Stimulated activated CD4-positive, alpha-beta T cell treated with anti-CD3 and anti-CD28 coated beads, Interleukin-12 subunit alpha, Interleukin-12 subunit beta, amount 100 ng/mL, for 48 hours (primary cell): ENCODE measurements at places on chromosomes 16 and 17.

GRCh38 chr16:81779536-81780320 lies 637 bp downstream of the PLCG2 start:
- DNase-seq: no peak

DNA sequence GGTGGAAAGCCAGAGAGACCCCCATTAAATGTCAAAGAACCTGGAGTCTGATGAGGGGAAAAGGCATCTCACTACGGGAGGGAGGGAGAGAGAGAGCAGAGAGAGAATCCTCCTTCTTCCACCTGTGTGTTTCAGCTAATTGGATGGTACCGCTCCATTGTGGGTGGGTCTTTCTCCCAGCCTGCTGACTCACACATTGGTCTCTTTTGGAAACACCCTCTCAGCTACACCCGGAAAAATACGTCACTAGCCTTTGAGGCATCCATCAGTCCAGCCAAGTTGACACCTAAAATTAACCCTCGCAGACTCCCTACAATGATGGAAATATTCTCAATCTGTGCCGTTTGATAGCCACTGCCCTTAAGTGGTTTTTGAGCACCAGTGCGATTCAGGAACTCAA lies 100.4 kb downstream of the ELAC2 start:
- DNase-seq: no peak

GRCh38 chr17:27878776-27879562 lies 14.2 kb downstream of the LYRM9 start:
- no peak for DNase-seq

GRCh38 chr17:45703806-45704205 lies 80.3 kb upstream of the CRHR1 start:
- no peak for DNase-seq

DNA sequence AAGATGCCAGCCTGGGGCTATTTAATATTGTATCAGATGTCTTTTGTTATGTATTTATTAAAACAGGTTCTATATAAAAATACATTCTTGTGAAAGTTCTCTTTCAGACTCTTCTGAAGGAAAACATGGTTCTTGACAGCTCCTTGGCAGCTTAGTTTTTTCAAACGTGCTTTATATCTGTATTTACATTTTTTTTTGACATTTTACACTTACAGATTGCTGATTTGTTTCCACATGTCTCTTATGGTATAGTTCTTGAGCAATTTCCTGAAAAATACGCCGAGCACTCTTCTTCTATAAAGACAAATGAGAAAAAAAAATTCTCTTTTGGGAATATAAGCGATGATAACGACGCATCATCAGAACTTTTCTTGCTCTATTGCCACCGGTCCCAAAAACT lies 9.5 kb downstream of the IGSF6 start:
- DNase-seq: no peak

DNA sequence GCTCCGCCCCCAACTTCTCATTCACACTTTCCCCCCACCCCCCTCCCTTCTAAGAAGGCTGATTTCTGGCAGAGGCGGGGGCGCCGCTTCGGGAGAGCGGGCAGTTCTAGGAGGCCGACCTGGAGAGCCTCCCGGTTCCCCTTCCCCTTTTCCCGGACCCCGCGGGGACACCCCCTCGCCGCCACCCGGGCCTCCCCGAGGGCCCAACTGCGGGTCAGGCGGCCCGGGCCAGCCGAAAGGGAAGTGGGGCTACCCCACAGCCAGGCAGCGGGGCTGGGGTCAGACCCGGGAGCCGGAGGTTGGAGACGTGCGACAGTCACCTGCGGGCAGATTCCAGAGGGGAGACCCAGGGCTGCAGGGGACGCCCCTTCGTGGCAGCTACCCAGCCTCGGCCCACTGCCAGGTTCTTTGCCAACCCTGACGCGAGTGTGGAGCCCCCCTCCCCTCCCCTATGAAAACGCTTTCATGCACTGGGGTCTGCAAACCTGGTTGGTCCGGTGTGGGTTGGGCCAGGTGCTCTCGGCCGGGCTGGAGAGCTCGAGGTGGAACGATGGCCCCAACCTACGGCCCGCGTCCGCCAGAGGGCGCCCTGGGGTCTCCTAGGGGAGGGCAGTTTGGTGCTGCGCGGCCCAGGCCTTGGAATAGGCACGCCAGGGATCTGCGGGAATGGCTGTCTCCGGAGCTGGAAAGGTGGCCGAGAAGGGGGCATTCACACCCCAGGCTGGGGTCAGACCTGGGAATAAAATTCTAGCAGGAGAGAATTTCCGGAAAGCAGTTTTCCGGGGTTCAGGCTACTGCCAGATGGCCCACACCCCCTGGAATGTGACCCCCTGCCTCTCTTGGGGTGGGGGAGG lies 721 bp upstream of the SOCS3 start:
- DNase-seq: peak; percentile 94

- no peak for DNase-seq
These were observed 746 bp upstream of the TMEM132E start for GRCh38 chr17:34578656-34579016.

- DNase-seq: no peak
These were observed 133.5 kb downstream of the RGS9 start for GRCh38 chr17:65270499-65271253.

- DNase-seq: no peak
These were observed 31.1 kb upstream of the HELZ start for GRCh38 chr17:67276075-67276474.

- no peak for DNase-seq
These were observed 7.4 kb upstream of the VAC14 start for GRCh38 chr16:70808371-70808770.

GRCh38 chr17:75454193-75454592 lies 2.2 kb upstream of the TMEM94 start:
- no peak for DNase-seq

GRCh38 chr16:73054125-73054484 lies 6.2 kb upstream of the ZFHX3 start:
- no peak for DNase-seq

GRCh38 chr17:8855477-8856204 lies 11.8 kb downstream of the PIK3R6 start:
- DNase-seq: no peak

- DNase-seq: no peak
These were observed 11.6 kb downstream of the MYO19 start for GRCh38 chr17:36523113-36523512.

DNA sequence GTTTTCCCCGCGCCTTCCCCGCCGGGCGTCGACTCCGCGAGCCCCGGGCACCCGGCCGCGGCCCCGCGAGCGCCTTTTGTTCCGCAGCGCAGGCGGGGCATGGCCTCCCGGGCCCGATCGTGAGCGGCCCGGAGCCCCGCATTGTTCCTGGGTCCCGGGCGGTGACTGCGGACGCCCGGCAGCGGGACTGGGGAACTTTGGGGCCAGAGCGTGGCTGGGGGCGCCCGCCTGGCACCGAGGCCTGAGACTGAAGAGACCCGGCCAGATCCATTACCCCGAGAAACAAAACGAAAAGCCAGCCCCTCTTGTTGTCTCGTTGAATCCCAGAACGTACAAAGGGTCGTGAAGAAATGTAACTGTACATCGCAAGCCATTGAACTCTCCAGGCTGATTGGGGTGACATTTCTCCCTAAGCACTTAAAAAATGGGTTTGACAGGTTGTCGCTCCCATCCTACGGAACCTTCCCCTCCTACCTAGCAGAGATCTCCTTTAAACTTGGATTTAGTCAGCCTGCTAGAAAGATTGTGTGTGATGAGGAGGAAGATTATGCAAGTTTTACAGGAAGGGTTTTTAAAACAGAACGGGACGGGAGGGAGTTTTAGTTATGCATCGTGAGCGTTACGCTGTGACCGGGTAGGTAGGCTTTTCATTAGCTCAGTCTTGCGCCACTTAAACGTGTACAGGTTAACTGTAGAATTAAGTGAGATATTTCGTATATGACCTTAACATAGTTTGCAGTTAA lies 825 bp downstream of the METTL9 start:
- no peak for DNase-seq

- DNase-seq: no peak
These were observed 7.5 kb downstream of the ANKS3 start for GRCh38 chr16:4726616-4727015.

DNA sequence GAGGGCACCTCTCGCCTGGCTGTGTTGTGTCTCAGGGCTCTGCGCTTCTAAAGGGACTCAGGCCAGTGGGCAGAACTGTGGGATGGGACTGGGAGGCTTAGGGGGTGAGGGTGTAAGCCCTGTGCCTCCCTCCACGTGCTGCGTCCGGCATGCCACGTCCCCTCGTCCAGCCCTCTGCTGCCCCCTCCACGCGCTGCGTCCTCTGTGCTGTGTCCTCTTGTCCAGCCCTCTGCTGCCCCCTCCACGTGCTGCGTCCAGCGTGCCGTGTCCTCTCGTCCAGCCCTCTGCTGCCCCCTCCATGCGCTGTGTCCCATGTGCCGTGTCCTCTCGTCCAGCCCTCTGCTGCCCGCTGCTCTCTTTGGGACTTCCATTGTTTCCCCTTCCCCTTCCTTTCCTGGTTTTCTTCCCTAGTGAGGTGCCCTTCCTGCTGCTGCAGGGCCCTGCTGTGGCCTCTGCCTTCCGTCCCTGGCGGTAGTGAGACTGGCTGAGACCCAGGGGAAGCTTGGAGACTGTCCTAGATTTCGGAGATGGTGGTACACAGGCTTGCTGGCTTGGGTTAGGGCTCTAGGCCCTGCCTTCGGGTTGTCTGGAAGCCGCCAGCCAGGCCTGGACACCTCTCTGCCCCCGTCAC lies 6.4 kb upstream of the ZNF750 start:
- no peak for DNase-seq

- no peak for DNase-seq
These were observed 62.5 kb downstream of the RPH3AL start for GRCh38 chr17:290121-290521.

DNA sequence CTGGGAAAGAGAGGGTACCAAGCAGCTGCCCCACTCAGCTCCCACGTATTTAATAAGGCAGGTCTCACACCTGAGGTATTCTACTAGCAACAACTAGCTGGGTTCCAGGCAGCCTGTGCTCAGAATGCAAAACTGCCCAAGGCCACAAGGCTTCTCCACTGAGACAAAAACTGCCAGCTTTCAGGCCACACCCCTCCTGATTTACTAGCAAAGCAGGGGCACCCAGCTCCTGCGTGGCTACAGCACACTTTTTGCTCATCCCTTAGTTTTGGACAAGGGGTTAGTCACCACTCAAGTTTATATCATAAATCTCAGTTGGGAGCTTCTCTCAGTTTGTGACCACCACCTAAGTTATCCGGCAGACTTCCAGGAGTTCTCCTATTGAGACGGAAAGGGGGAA lies 494.6 kb downstream of the CDH11 start:
- DNase-seq: no peak

- DNase-seq: no peak
These were observed 70.2 kb downstream of the IRF8 start for GRCh38 chr16:85969159-85969558.

DNA sequence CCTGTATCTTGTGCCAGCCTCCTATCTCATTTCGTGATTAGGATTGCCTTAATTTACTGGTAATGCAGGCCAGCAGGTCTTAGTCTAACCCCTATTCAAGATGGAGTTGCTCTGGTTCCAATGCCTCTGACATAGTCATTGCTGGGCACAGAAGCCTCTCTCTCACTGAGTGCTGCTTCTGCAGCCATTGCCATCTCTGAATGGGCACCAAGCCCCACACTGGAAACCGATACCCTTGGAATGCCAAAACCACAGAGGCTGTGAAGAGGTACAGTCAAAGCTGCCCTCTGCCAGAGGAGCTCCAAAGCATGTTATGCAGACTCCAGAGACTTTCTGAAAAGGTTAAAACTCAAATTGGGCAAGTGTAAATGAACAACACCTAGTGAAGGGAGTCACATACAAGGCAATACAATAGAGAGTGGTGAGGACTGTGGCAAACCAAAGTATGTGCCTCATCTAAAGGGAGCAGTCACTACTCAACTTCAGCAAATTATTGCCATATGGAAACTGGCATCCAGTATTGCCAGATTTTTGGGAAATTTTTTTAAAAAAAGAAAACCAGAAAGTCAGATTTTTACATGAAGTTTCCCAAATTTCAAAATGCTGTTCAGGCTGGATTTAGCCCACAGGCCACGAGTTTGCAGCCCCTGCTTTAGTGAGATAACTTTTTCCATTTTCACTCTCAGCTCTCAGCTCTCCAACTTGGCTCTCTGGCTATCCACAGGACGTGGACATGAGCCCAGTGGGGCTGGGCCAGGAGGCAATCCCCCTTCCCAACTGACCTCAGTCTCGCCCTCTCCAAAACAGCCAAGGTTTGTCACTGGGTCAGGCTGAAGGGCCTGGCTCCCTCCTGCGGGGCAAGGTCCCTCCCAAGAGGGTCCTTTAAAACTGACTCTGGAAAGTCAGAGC lies 2.1 kb upstream of the MMP2 start:
- no peak for DNase-seq

GRCh38 chr17:41383690-41384089 lies 1.6 kb upstream of the KRT34 start:
- no peak for DNase-seq

DNA sequence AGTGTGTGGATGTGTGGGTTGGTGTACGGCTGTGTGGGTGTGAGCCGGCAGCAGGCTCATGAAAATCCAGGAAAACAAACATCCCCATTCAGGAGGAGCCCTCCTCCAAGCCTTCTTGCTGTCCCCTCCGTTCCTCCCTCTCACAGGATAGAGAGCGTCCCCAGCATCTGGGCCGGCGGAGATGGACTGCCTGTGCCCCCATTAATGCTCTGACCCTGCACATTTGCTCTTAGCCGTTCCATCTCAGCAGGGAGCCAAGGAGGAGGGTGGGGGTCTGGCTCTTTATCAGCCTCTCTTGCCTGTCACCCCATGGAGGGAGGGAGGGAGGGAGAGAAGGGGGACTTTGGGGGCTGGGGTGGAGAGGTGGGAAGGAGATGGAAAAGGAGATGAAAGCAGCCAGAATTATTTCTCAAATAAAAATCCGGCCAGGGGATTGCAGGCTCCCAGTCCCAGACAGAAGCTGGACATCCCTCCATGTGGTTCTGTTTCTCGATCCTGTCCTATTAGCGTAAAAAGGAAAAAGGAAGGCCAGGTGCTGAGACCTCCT lies 240.0 kb upstream of the ZFHX3 start:
- DNase-seq: no peak

DNA sequence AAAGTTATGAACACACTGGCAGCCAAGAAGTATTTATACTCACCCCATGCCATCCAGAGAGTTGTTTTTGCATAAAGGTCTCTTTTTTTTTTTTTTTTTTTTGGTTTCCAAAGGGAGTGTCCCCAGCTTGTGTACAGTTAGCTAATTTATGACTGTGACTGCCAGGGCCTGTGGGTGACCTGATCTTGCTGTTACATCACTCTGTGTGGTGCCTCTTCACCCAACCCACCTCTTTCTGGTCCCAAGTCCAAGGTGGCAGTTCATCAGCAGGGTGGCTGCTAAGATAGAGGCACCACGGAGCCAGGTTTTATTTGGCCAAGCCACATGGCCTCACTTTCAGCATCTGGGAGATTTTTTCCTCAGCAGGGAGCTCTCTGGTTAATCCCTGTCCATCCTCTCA lies at the start of gene NOS2:
Gene NOS2, minus strand, starts transcription at position 8 of the 400 bp plus-strand sequence. CDS start 1,720 bp downstream, outside the sequence.
- DNase-seq: no peak

DNA sequence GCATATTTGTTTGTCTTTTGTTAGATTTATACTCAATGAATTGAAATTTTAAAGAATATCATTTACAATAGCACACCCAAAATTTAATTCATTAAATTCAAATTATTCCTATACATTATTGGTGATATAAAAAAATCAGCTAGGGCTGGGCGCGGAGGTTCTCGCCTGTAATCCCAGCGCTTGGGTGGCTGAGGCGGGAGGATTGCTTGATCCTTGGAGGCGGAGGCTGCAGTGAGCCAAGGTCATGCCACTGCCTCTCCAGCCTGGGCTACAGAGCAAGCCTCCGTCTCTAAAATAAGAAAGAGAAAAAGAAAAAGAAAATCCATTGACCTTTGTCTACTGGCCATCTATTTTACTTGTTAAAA lies 4.5 kb upstream of the PRDM7 start:
- DNase-seq: no peak

GRCh38 chr17:81509972-81510784 lies 2.4 kb downstream of the ACTG1 start:
- DNase-seq: no peak
